GM13977 (cell line): ENCODE measurements at places on chromosomes 2 and 18.

GRCh38 chr18:34220081-34220815 lies 4.5 kb downstream of the NOL4 start:
- DNase-seq: no peak

DNA sequence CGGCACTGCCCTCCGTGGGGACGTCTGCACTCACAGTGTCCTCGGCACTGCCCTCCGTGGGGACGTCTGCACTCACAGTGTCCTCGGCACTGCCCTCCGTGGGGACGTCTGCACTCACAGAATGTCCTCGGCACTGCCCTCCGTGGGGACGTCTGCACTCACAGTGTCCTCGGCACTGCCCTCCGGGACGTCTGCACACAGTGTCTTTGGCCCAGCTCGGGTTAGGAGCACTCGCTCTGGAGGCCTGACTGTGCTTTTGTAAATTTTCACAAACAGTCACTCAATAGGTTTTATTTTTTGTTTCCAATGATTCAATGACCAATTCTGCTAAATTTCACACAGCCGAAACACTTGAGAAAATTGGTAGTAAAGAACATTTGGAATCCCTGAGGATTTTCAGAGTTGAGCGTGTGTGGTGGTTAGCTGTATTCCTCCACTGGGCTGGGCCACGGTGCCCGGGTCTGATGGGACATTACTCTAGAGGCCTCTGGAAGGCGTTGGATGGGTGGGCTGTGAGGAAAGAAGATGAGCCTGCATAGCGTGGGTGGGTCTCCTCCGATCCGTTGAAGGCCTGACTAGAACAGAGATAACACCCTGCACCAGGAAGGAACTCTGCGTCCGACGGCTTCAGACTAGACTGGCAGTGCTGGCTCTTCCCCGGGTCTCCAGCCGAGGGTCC lies 134.8 kb downstream of the RTP5 start:
- DNase-seq: no peak

DNA sequence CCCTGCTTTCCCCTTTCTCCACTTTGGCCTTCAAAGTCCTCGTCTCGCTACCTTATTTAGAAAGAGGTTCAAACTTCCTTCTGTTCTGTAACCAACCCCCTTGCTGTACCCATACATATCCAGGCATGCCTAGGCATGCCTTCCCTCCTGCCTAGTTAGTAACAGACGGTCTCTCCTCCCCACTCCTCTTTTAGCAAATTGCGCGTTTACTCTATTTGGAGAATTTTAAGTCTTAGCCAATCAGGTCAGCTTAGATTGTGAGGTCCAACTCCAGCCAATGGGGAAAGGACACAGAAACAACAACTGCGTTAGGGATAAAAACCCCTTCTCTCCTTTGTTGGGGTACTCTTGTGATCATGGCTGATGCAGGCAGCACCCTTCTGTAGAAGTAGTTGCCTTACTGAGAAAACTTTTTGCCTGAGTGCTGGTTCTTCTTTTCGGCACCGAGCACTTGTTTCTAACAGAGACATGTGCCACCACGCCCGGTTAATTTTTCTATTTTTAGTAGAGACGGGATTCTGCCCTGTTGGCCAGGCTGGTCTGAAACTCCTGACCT lies 85.9 kb upstream of the FOXI3 start:
- no peak for DNase-seq

DNA sequence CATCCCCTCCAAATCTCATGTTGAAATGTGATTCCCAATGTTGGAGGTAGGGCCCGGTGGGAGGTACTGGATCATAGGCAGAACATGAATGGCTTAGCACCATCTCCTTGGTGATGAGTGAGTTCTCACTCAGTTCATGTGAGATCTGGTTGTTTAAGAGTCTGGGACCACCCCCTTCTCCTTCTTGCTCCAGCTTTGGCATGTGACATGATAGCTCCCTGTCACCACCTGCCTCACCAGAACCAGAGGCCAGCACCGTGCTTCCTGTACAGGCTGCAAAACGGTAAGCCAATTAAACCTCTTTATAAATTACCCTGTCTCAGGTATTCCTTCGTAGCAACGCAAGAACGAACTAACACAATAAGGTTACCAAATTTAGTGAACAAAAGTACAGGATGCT lies 95.4 kb downstream of the ZBTB7C start:
- DNase-seq: no peak

DNA sequence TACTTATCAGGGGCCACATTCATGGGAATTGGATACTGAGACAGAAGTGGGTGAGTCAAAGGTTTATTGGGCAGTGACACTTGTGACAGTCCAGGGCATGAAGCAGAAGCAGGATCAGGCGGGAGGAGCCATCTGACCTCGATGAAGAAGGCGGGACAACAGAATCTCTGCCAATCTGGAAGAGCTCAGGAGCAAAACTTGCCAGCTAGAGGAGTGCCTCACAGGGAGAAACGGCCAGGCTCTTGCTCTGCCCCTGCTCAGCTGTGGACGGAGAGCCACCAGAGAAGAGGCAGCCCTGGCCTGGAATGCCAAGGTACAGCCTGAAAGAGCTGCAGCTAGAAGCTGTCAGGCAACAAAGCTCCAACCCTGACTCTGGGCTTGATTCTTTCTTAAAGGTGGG lies 16.9 kb downstream of the DAW1 start:
- DNase-seq: no peak

GRCh38 chr2:235506291-235506996 lies 12.6 kb downstream of the AGAP1 start:
- no peak for DNase-seq

GRCh38 chr2:163370169-163370886 lies 365.5 kb downstream of the FIGN start:
- DNase-seq: no peak

- DNase-seq: peak; percentile 31
These were observed 1344.5 kb upstream of the TMEFF2 start for GRCh38 chr2:193539188-193539587.

- DNase-seq: no peak
These were observed 147.9 kb upstream of the ID2 start for GRCh38 chr2:8533923-8534322.

DNA sequence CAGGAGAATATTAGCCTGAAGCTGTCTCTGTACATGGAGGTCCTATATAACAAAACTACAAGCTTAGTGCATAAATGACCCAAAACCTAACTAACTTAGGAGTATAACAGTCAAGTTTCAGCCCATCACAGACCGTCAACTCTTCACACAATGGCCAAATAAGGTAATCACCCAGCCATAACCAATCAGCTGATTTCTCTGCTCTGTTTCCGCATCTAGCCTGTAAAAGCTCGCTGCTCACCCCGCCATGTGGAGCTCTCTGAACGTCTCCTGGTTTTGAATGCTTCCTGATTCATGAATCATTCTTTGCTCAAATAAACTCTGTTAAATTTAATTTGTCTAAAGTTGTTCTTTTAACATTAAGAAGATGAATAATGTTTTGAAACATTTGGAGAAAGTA lies 593.6 kb downstream of the TMX3 start:
- DNase-seq: no peak

GRCh38 chr18:55651236-55651635 lies 63.2 kb upstream of the TCF4 start:
- no peak for DNase-seq

DNA sequence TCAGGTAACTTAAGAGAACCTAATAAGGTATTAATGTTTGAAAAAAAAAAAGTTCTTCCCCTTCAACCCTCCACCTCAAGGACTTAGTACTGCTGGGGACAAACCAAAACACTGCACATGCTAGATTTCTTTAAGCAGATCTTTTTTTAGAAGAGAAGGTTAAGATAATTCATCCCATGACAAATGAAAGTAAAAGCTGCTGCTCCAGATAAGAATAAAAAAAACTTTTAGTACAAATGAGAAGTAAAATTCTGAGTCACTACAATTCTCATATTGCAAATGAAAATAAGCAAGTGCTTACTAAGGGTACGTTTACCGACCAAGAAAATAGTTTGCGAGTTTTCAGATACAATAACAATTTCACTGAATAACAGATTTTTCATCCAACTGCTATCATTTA lies 8.9 kb downstream of the STAM2 start:
- DNase-seq: peak; percentile 63

- DNase-seq: no peak
These were observed 264.4 kb downstream of the KCNE4 start for GRCh38 chr2:223316342-223316741.

- DNase-seq: no peak
These were observed 112.1 kb downstream of the DTNB start for GRCh38 chr2:25561136-25561850.

DNA sequence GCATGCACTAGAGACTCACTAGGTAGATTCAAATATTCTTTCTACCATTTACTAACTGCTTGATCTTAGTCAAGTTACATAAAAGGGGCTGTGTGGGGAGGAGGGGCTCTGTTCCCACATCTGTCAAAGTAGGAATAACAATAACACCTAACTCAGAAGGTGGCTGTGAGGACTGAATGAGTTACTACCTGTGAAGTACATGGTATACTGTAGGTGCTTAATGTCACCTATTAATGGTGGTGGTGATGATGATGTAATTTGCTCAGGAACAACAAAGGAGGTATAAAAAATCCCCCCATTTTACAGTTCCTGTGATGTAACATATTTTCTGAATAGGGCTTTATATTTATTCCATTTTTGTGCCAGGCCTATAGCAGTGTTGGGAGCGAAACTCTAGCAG lies 40.7 kb downstream of the STAT1 start:
- DNase-seq: no peak

- peak; percentile 53 for DNase-seq
These were observed 676 bp downstream of the KLHL23 start for GRCh38 chr2:169734169-169734847.

DNA sequence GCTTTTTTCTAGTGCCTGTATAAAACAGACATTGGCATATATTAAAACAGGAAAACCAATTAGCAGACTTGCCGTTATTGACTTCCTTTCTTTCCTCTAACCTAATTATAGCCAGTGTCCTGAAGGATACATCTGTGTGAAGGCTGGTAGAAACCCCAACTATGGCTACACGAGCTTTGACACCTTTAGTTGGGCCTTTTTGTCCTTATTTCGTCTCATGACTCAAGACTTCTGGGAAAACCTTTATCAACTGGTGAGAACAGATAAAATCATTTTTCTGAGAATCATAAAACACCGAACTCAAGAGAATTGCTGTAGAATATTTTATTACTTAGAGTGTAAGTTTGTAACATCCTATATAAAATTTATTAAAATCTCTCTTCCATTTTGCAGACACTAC lies 74.3 kb downstream of the SCN2A start:
- DNase-seq: no peak

DNA sequence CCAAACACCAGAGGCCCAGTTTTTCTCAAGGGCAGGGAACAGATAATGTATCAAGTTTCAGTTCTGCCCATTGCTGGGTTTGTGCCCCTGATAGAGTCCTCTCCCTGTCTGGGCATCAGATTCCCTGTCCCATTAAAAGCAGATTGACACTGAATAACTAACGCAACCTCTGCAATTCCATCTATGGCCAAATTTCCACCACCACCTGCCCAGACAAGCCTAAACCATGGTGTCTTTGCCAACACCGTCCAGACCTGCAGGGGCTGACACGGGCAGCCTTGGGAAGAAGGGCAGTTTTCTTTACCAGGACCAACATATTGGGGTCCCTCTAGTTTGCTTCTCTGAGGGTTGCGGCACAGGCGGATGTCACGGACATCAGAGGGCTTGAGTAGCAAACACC lies 26.4 kb upstream of the PAX8 start:
- DNase-seq: no peak
